AG04449 (cell line): ENCODE measurements at places on chromosomes 7 and 10.
A peak's percentile ranks its signal among the peaks of the same experiment; 100 is the strongest.

DNA sequence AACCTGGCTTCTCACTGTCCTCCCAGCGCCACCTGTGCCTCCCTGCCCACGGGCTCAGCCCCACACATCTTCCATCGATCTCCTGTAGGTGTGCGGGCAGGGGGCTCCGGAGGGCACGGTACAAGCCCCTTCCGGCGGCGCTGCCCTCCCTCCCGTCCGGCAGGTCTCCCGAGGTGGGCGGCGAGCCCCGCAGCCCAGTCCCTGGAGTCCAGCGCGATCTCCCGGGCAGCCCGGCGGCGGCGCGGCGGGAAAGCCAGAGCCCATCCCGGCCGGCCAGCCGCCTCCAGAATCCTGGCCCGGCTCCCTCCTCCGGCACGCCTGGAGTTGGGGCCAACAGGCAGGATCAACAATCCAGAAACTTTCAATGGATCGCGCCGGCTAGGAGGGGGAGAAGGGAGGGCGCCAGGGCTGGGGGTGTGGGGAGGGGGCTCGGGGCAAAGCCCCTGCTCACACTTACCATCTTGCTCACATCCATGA is 100.1 kb downstream of the HIP1 start:
- no peak for DNase-seq

DNA sequence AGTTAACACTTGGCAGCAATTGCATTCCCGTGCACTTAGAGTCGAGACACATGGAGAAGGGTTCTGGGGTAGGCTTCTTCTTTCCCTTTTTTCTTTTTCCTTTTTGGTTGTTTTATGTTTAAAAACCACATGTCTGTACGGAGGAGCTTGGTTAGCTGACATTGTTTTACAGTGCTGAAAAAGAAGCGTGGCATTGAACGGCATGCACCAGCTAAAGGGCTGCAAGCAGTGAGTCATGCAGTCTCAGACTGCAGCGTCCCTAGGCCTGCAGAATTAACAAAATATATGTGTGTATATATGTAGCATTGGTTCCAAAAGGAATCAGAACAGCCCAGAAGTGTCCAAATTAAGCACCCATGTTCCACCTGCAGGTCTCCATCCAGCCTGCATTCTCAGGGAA is 211.0 kb downstream of the TCF7L2 start:
- no peak for DNase-seq

- no peak for DNase-seq
Observed at GRCh38 chr10:132810141-132810806, 24.3 kb upstream of the NKX6-2 start.

- DNase-seq = peak; percentile 77
Observed at GRCh38 chr7:134823400-134823799, 44.0 kb downstream of the CALD1 start.

DNA sequence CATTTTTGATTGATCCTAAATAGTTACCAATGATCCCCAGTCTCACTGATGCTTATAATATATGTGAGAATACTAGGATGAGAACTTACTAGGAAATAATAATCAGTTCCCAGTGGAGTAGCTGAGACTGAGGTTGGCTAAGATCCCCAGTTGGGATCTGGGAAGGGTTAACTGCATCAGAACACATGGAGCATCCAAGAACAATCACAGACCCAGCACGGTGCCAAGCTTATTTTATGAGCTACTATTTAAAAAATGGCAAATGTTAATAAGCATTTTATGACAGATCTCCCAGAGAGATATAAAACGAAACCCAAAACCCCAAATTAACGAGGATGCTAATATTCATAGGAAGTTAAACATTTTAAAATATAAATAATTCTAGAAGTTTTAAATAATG is 379.5 kb downstream of the THSD7A start:
- no peak for DNase-seq

DNA sequence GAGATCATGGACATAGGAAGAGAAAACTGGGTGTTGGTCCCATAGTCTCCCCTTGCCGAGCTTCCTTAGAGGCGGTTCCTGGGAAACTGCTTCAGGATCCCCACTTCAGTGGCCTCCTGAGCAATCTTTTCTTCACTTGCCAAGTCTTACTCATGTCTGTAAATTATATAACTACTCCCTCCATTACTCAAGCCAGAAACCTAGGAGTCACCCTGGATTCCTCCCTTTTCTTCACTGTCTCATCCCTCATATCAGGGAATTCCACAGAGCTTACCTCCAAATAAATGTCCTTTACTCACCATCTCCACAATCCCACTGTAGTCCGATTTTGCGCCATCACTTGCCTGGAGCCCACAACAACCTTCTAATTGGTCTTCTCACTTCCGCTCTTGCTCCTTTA is 29.1 kb upstream of the TRUB1 start:
- DNase-seq = no peak

DNA sequence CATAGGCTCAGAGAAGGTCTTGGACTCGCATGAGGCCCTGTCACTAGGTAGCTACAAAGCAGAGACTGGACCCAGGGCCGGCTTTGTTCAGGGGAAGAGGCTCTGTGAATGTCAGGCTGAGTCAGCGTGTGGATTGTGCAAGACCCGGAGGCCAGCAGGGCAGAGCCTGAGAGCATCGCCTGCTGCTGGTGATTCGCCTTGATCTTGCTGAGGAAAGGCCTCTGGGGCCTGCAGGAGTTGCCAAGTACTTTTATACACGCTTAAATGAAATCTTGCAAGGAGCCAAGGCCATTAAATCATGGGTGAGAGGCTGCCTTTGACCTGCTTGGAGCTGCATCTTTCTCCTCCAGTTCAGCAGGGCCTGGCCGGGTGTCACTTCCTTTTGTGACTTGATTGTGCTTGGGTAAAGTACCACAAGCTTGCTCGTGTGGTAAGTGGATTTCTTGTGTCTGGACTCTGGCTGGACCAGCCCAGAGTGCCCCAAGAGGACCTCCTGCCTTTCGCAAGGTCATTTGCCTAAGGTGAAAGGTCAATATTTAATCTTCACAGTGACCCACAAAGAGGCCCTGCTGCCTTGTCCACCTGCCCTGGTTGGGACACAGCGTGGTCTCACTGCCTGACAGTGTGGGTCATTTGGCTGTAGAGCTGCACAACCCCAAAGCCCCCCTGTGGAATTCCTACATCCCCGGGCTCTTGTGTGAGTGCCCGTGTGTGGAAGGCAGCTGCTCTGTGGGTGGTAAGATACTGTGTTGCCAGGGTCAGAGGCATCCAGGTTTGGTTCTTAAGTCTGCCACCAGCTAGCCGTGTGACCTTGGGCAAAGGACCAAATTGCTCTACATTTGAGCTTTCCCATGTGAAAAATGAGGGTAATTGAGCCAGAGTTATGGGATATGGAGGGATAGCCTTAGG is 38.6 kb upstream of the SH2D4B start:
- peak; percentile 91 for DNase-seq

DNA sequence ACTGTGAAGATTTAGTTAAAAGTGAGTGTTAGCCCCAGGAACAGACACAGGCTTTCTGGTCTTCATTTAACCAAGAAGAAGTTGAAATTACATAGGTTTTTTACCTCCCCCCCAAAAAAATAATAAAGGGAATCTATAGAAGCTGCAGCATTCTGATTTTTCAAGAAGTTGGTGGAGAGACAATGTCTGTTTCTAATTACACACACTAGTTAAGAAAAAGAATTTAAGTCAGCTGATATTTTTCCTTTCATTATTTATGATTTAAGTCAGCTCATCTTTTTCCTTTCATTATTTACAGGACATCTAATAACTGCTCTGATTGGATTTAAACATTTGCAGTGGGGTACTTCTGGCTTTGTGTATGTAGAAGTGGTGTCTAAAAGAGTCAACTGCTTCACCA is 201.4 kb upstream of the NRP1 start:
- no peak for DNase-seq

DNA sequence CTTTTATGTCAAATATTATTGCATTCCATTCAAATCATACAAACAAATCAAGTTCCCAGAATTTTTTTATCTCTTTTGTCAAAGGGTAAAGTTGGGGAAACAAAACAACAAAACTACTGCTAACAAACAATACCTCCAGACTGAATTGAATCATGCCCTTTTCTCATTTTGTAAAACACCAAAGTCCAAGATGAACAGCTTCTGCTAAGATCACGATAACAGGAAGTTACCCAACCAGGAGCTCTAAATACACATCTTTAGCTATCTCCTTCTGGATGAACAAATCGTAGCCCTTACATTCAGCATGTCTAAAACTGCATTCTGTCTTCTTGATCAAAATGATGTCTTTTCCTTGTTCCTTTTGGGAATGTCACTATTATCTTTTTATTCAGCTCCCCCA is 97.4 kb downstream of the CTTNBP2 start:
- DNase-seq = no peak

- no peak for DNase-seq
Observed at GRCh38 chr10:72616716-72617115, 9.2 kb downstream of the MICU1 start.

GRCh38 chr7:70406186-70406949 is 725.6 kb upstream of the GALNT17 start:
- DNase-seq = peak; percentile 23

DNA sequence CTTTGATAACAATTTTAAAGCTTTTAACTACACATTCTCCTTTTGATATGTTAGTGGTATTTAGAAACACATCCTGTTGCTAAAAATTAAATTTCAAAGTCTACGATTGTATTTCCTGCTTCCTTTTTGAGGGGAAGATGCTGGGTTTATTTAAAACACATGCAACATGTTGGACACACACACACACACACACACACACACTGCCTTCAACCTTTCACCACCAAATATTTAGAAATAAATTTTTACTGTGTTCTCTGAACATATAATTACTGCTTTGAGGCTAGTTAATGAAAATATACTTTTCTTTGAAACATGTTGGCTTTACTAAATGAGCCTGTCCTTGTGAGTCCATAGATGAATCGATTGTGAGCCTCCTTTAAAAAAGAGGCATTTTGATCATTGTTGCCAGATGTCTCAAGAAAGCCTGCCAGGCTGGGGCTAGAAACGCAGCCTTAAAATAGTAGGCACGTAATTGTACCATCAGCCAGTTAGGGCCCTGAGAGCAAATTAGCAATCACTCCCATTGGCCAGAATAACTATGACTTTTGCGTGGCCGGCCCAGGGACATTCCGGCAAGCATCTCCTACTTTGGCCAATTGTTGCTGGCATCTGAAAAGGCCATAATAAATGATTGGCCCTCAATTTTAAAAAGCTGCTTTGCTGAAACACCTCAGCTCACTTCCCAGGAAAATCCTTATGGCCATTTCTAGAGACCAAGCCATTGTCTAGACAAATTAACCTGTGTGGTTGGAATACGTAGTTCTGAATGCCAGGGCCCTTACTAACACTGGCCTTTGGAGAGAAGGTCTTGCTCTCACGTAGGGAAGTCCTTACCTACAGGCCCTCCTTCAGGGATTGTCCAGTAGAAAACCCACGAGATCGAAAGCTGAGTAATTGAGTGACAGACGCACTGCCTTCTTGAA is 9.9 kb upstream of the TEX36 start:
- no peak for DNase-seq

GRCh38 chr7:139870380-139870779 is 41.3 kb downstream of the TBXAS1 start:
- DNase-seq = no peak

- no peak for DNase-seq
Observed at GRCh38 chr7:159144758-159145489, at the start of gene VIPR2. TSS of gene VIPR2 (minus strand) at chr7:159144867. CDS start at chr7:159144771, 96 bp downstream.

- DNase-seq = no peak
Observed at GRCh38 chr10:3660753-3661152, 124.3 kb downstream of the KLF6 start.
